ENCODE measurements at places on chromosomes 4 and X.

- DNase-seq: no peak
Observed at GRCh38 chr4:40621592-40622512, 7.8 kb downstream of the RBM47 start.

- DNase-seq: no peak
Observed at GRCh38 chr4:182246401-182247205, 3.4 kb downstream of the TENM3 start.

GRCh38 chr4:84965553-84966381 lies 723 bp downstream of the WDFY3 start:
- DNase-seq: peak; percentile 32

DNA sequence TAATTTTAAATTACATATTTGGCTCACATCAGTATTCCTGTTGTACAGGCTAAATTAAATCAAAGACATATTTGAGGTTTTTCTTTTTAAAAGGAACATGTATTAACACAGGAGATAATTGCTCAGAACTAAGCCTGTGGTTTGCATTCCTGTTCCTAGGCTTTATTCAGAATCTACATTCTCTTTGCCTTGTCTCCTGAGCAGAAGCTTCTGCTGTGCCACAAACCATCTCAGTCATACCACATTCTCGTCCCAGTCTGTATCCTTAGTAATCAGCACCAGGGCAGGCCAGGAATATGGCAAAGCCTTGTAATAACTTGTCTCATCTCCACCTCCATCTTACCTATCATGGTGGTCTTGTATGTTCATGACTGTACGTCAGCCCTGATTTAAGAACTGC lies 162.8 kb downstream of the ARHGAP24 start:
- no peak for DNase-seq

DNA sequence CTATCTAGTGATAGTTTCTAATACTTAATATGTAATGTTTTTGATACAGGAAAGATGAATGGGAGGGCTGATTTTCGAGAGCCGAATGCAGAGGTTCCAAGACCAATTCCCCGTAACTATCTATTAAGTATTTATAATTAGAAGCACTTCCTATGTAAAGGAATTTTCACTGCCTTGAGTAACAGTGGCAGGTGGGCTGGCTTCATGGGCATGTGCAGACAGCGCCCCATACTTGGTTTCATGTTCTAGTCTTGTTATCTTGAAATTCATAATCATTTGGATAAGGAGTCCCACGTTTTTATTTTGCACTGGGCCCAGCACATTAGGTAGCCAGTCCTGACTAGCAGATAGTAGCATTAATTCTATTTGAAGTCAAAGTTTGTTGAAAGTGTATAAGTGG lies 1.7 kb downstream of the OCIAD1 start:
- DNase-seq: no peak

- DNase-seq: no peak
Observed at GRCh38 chrX:79080141-79080540, 64.3 kb upstream of the GPR174 start.

DNA sequence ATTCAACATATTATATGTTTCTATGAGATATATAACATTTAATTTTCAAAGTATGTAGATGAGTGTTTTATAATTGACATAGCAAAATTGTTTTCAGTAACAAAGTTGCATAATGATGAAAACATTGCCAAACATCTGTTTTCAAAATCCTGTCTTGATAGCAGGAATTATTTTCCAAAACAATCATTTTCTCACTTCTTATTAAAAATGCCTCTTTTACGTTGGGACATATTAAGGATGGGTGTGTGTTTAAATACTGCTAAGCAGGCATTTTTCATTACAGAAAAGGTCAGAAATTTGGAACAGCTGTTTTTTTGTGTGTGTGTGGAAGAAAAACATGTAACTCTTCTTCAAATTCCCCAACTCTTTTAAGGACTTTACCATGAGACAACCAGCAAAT lies 452.0 kb downstream of the SPRY1 start:
- no peak for DNase-seq

GRCh38 chr4:58507079-58507478 lies 1396.9 kb upstream of the IGFBP7 start:
- DNase-seq: no peak

- DNase-seq: peak; percentile 81
Observed at GRCh38 chr4:12924253-12924652, 559.9 kb downstream of the RAB28 start.

DNA sequence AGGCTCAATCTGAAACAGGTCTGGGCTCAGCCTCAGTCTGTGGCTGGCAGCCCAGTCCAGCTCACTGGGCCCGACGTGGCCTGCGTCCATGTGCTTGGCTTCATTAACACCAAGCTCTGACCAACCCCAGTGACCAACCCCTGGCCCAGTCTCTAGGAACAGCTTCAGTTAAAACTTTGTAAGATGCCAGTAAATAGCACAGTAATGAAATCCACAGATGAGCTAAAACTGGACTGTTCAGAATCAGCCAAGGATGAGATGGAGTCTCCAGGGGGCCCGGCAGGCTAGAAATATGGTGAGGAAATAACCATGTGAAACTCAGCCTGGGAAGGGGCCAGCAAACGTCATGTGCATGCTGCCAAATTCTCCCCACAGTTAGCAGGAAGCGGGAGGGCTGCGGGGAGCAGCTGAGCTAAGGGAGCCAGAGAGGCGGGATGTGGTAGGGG lies 37.1 kb upstream of the XPNPEP2 start:
- no peak for DNase-seq

DNA sequence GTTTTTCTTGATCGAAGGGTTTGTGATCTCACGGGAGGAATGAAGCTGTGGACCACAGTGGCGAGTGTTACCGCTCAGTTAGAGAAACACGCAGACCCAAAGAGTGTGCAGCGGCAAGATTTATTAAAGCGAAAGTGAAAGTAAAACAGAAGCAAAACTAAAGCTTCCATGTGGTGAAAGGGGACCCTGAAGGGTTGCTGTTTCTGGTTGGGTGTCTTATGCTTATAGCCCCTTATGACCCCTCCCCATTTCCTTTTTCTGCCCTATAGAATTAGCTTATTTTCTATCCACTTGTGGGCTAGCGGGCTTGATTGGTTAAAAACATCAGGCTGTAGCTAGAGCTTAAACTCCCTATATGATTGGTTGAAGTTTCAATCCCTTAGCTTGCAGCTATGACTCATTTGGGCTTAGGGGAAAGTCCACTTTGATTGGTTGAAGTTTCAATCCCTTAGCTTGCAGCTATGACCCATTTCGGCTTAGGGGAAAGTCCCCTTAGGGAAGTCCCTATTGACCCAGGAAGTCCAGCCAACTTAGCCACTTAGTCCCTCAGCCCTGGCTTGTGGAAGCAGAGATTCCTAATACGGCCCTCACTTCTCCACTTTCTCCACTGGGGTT lies 171.2 kb upstream of the NWD2 start:
- DNase-seq: no peak

DNA sequence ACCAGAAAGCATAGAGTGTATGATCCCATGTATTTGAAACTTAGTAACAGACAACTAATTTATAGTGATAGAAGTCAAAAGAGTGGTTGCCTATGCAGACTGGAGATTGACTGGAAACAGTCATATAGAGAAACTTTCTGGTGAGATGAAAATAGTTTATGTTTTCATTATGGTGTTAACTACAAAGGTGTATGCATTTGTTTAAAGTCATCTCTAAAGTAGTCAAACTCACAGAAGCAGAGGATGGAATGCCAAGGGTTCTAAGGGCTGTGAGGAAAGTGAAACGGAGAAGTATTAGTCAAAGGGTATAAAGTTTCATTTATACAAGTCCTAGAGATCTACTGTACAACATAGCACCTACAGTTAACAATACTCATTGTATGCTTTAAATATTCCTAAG lies 45.8 kb downstream of the ENOX2 start:
- DNase-seq: no peak

Measured in NCI-H345 (cell line).